ENCODE measurements at places on chromosomes 6 and 20.

DNA sequence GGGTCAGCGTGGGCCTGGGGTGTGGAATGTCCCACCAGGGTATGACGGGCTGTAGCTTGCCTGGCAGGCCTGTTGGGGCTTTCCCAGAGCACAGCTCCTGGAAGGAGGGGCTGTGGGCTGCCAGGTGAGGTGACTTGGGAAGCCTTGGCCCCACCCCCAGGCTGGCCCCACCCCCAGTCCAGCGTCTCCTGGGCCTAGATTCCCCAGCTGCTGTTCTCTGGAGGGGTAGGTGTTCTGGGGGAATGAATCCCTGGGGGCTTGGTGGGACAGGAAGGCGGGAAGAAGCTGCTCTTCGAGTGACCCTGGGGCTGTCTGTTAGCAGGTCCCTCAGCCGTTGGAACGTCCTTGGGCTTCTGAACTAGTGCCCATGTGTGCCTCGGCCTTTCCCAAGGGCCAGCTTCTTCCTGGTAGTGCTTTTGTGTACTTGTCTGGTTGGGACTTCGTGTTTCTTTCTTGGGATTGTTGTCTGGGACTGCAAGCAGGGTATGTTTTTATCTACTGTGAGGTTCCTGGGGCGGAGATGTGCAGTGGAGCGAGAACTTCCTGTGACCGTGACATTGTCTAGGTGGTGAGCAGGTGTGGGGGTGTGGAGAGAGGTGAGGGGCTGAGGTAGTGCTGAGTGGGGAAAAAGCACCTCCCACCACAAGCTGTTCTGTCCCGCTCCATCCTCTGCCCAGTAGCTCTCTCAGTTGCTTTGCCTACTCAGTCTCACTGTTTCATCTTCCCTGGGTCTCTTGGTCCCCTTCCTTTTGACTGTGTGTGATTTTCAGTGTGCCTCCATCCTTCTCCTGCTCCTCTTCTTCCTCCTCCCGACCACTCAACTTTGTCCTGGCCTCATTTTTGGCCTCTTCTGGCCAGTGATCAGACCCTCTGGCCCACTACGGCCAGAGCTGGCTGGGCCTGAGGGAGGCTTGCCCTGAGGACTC, 1.3 kb upstream of the DDR1 start:
- DNase-seq, result no peak

- peak; percentile 1 for DNase-seq
Measured at GRCh38 chr6:8983202-8983688, 547.9 kb upstream of the SLC35B3 start.

DNA sequence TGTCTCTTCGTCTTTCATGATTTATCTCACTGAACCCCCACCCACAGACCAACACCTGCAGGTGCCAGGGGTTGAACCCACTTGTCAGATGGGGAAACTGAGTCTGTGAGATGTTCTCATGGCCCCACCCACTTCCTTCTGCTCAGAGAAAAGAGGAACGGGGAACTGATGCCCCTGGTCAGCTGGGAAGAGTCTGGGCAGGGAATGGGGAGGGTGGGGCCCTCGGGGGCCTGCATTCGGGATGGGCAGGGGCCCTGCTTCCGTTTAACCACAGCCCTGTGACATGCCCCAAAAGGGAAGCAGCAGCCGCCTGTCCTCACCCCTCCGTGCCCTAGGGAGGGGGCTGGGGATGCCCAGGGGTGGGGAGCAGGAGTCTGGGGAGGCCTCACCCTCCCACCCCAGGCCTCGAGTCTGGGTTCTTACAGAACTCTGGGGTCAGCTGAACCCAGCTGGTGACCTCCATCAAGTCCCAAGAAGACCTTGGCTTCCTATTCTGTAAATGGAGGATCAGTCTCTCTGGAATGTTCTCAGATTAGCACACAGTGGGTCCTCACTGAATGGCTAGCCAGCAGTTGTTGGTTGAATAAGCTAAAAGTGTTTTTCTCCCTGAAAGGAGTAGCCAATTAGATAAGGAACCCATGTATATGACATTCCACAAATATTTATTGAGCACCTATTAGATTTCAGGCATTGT, 81.5 kb downstream of the CEBPB start:
- DNase-seq, result no peak

- DNase-seq, result no peak
Measured at GRCh38 chr20:14687313-14687712, 349.9 kb upstream of the FLRT3 start.

DNA sequence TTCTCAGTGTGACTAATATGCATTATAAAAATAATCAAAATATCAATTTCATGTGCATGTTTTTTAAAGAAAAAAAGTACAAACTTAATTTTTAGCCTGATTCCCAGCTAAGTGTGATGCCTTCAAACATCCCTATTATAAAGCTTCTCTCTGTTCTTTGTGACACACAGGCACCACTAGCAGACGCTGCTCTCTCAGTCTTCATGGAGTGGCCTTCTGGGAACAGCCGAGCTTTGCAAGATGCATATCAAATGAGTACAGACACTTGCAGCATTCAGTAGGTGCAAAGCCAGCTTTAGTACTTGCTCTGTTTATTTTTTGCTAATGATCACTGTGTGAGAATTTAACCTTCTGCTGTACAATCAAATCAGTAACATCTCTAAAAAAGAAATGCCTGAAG, 340.0 kb downstream of the ADGRB3 start:
- no peak for DNase-seq

All from stimulated activated CD8-positive, alpha-beta memory T cell treated with anti-CD3 and anti-CD28 coated beads, Interleukin-4, amount 100 ng/mL, for 4 hours (primary cell).